ENCODE measurements at places on chromosomes 6 and 20.

DNA sequence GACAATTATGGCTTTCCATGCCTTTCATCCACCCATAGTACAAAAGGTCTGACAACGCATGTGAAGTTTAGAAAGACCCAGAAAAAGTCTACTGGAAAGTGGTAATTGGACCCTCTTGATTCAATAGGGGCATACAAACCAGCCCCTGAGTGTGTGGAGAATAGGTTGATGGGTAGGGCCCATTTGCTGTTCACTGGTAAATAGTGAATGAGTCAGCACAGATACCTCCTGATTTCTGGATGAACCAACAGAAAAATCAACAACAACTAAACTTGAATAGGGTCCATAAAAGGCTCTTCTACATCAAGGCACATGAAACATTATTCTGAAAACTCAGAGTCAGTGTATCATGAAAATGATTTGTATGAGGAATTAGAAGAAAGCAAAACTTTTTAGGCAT lies 235.4 kb upstream of the SLC35B3 start:
- no peak for DNase-seq

DNA sequence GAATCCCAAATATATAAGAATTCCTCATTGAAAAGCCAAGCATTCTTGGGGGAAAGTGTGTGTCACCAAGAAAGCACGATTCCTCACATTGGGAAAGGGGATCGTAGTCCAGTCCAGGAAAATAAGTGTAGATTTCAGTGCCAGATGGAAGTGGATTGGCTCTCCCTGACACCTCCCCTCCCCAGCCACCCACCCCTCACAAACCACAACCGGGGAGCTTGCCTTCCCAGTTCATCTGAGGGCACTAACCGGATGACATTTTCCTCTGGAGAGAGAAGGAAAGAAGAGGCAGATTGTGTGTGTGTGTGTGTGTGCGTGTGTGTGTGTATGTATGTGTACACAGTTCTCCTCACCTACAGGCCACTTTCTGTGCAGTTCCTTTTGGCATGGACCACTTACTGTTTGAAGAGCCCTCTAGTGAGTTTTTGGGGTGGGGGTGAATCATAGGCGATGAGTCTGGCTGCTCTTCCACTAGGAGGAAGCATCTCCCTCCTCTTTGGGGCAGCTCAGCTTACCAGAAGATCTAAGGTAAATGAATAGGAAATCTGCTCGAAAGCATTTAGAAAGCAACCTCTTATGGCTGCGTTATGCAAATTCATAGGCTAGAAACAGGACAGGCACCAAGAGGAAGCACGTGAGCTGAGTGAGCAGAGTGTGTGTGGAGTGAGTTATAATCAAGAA lies 20.8 kb downstream of the DAAM2 start:
- DNase-seq = no peak

DNA sequence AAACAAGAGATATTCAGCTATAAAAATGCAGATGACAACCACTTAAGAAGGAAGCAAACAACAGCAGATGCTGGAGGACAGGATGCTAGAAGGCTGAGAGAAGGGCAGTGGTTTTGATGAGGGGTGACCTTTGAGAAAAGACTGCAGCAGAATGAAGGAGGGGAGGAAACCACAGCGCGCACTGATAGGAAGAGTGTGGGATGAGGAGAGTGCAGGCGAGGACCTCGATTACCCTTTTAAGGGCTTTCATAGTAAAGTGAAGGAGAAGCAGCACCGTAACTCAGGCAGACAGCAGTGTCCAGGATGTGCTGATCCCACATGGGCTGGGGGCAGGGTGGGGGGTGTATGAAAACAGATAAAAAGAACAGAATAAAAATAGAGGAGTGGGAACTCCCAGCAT lies 19.2 kb downstream of the ZBTB2 start:
- no peak for DNase-seq

- peak; percentile 98 for DNase-seq
These were observed at the start of gene CEP250 for GRCh38 chr20:35454881-35455609. Gene CEP250 (plus strand): TSS chr20:35455598. CDS start chr20:35462368, 6,770 bp downstream.

Measured in HepG2 (cell line).